NCI-H446 treated with DMSO at 0.1 percent for 48 hours (cell line): ENCODE measurements at places on chromosomes 7 and 10.
A peak's percentile ranks its signal among the peaks of the same experiment; 100 is the strongest.

DNA sequence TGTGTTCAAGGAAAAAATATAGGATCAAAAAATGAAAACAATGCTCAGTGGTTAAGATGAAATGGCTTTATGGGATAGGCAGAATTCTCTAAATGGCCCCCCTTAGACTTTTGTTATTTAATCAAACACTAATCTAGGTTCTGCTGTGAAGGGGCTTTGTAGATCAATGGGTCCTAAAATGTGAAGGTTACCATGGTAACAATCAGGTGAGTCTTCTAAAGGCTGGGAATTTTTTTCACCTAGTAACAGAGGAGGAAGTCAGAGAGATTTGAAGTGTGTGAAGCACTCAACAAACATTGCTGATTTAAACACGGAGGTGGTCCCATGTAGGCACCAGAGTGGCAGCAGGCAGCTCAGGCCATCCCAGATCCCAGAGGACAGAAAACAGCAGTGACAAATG lies 11.1 kb downstream of the OR2A14 start:
- no peak for DNase-seq

DNA sequence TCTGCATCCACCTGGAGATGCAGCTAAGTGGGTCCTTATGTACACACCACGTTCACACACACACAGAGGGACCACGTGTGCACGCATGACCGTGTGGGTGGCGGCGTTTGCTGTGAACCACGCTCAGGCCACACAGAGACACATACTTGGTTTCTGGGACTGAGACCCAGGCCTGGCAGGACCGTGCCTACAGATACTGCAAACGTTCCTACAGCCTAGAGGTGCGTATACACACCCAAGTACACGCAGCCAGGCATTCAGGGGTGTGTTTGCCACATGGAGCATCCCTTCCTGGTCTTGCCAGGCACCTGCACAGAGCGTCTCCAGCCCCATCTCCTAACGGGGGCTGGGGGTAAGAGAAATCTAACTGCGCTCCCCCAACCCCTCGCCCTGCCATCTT lies 49.0 kb upstream of the GTF2IRD1 start:
- DNase-seq = no peak

DNA sequence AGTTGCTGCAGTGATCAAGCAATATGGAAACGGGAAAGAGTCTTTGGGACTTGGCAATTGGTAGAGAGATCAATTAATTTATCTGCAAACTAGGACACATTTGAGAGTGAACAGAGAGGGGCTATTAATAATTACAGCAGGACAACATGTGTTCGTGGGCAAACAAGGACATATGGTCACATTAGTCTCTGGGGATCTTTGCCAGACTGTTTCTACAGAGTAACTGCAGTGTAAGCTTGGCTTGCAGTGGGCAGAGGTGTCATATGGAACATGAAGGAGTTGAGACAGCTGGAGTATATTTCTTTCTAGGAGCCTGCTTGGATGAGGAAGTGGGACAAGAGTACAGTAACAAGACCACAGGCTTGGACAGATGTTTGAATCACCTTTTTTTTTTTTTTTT lies 232.1 kb upstream of the LYZL1 start:
- DNase-seq = no peak

DNA sequence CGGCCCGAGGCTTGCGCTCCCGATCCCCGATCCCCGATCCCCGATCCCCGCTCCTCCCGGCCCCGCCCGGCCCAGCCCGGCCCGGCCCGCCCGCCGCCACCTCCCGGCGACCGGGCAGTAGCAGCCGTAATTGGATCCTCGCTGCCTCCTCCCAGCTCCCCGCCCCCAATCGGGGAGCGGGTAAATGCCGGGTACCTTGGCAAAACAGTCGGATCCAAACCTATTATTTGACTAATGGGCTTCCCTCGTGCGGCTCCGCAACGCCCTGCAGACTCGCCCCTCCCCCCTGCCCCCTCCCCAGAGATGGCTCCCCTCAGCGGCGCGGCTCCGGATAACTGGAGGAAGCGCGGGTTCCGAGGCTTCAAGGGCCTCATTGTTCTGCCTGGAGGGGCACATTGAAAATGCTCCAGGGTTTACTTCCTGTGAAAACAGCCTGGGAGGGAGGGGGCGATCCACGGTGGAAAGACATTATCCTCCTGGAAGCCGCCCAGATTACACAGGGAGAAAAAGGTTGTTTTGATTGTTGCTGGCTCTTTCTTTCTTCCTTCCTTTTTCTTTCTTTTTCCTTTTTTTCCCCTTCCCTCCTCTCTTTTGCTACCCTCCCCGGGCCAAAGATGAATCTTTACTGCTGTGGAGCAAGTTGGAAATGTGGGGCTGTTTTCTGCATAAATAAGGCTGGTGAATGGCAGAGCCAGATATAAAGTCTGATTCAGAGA lies 94.7 kb upstream of the ZMIZ1 start:
- peak; percentile 74 for DNase-seq

- no peak for DNase-seq
Observed at GRCh38 chr10:133530506-133530905, 3.3 kb downstream of the CYP2E1 start.

GRCh38 chr10:4046030-4046429 lies 261.0 kb upstream of the KLF6 start:
- no peak for DNase-seq

DNA sequence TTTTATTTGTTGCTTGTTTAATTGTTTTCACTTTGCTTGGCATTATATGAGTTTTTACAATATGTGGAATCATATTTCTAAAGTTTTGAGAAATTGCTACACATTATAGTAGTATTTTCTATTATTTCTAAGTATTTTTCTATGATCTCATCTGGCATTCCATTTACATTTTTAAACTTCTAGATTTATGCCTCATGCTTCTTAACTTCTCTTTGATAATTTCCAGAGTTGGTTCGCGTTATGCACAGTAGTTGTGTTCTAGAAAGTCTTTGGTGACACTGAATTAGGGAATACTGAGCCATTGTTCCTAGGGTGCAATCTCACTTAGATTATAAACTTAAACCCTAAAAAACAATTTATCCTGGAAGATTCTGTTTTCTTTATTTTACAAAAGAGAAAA lies 129.2 kb downstream of the GNAI1 start:
- no peak for DNase-seq

- DNase-seq = peak; percentile 38
Observed at GRCh38 chr7:9488555-9488954, 1055.1 kb downstream of the NXPH1 start.

GRCh38 chr7:13897819-13898218 lies 91.6 kb downstream of the ETV1 start:
- DNase-seq = no peak

GRCh38 chr7:2403014-2403717 lies at the start of gene CHST12:
CHST12 (plus strand) TSS chr7:2403611; CDS start chr7:2432640, 29,029 bp downstream.
- peak; percentile 86 for DNase-seq

- DNase-seq = no peak
Observed at GRCh38 chr7:66205741-66206090, 582 bp downstream of the TPST1 start.

DNA sequence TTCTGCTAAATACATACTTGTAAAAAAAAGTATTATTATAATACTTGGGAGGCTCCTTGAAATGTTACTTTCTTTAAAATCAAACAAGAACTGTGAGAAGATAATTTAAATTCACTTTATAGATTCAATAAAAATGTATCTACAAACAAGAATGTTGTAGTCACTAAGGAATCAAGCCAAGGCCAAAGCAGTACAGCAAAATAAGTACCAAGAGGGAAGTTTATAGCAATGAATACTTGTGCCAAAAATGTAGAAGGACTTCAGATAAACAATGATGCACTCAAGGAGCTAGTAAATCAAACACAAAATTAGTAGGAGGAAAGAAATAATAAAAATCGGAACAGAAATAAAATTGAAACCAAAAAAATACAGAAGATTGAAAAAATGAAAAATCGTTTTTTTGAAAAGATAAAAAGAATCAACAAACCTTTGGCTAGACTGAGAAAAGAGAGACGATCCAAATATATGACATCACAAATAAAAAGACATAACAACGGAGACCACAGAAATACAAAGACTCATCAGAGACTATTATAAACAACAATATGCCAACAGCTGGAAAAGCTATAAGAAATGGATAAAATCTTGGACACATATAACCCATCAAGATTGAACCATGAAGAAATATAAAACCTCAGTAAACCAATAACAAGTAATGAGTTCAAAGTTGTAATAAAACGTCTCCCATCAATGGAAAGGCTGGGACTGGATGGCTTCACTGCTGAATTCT lies 286.0 kb upstream of the TMEM229A start:
- DNase-seq = no peak

DNA sequence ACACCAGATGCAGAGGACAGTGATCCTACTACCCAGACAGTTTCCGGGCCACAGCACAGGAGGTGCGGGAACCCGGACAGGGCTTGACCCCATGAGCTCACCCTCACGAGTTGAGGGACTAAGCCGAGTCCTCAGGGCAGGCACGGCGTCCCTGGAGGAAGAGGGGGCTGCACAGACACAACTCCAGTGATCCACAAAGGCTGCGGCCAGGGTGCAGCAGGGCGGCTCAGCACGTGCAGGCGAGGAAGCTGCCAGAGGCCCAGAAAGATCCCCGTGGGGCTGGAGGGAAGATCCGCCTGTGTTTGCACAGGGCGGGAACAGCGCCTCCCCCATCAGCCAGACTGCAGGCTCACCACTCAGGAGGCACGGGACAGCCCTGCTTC lies 45.9 kb upstream of the TMEM72 start:
- DNase-seq = no peak

GRCh38 chr10:36577126-36577525 lies 548.3 kb upstream of the ANKRD30A start:
- DNase-seq = no peak
